ENCODE measurements at places on chromosomes 4 and X.

DNA sequence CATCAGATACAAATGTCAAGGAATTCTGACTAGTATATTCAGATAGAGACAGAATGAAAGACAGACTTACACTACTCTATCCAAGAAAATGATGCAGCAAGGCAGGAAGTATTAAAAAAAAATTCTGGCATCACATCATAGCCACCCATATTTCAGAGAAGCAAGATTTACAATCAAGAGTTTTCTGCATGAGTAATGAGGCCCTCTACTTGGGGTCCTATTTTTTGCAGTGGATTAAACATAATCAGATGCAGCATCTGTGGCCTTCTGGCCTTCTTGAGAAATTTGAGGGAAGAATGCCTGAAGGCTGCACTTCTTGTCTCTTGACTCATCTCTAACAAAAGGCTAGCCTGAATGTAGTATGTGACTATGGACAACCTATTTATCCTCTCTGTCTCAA, 48.2 kb upstream of the SLIT2 start:
- no peak for DNase-seq

DNA sequence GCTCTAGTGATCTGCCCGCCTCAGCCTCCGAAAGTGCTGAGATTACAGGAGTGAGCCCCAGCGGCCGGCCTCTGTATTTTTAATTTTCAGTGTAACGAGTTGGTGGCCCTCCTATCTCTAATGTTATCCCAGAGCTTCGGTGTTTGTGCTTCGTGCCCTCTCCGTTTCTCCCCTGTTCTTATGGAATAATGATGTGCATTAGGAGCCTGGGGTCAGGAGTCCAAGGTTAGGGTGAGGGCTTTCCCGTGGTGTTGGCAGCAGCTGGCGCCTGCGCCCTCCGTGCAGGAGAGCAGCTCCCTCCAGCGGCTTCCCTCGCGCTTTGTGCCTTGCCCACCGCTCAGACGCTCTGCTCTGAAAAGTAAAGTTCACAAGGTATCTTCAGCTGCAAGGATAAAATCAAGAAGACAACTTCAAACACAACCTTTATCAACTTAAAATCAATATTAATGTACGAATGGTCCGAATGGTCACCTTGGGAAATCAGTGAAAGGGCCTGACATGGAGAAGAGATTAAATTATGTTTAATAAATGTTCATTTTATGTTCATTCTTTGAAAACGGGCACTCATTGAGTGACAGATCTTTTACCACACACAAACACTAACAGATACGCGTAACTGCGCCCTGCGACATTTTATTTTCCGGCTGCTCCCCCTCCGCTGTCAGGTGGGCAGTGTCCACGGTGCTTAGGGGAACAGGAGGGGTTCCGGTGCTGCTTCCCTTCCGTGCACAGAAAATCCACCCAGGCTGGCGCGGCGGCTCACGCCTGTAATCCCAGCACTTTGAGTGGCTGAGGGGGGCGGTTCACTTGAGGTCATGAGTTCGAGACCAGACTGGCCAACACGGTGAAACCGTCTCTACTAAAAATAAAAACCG, 62.4 kb downstream of the TRAPPC11 start:
- no peak for DNase-seq

DNA sequence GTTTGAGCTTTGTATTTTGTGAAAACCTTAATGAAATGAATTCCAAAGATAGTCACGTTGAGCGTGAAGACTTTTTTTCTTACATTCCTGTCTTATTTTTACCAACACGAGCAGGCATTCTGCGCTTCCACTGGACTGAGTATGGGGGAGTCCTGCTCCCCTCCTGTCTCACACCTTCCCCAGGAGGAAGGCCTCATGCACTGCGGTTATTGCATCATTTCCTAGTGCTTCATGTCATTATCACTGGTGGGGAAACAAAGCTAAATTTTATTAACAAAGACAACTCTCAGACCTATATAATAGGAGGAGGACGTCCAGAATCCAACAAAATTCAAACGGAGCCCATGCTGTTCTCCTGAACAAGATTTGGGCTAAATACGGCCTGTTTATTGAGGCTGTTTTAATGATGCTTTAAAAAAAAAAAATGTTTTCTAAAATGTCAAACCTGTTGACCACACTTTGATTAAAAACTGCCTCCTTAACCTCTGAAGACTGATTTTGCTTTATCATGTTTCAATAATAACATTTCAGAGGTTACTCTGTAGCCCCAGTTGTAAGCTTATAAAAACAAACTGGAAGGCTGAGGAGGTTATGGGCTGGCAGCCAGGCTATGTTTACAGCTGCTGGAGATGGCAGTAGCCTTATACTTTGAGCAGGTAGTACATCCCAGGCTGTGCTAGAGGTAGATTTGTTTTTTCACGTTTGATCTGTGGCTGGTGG, 118.0 kb downstream of the SOWAHB start:
- DNase-seq, result no peak

DNA sequence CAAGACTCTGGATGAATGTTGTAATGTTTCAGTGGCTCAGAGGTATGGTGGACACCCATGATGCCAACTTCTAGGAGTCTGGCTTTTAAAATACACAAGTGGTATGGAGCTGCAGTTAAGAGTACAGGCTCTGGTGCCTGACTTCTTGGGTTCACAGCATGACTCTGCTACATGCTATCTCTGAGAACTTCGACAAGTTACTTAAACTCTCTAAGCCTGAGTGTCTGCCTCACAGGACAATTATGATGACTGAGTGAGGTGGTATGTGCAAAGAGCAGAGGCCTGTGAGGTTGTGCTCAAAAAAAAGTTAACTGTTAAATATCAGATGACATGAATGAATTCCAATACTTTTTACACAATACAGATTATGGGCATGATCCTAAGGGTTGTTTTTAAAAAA, 90.9 kb upstream of the SRD5A3 start:
- DNase-seq, result no peak

GRCh38 chrX:24946369-24946768, 69.4 kb downstream of the ARX start:
- no peak for DNase-seq

DNA sequence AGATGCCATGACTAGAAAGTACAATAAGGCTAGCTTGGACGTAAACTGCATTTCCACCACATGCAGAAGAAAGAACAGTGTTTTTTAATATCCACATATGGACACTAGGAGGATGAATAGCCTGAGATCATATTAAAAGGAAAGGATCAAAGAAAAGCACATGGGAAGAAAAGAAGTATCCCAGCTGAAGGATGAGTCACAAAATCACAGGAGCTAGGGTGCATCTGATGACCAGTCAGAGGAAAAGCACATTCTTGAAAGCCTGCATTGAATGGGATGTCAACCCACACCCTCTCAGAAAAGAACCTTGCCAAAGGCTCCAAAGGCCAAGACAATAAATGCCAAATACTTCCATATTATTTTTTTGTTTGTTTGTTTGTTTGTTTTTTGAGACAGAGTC, 56.8 kb upstream of the PRDX4 start:
- no peak for DNase-seq

DNA sequence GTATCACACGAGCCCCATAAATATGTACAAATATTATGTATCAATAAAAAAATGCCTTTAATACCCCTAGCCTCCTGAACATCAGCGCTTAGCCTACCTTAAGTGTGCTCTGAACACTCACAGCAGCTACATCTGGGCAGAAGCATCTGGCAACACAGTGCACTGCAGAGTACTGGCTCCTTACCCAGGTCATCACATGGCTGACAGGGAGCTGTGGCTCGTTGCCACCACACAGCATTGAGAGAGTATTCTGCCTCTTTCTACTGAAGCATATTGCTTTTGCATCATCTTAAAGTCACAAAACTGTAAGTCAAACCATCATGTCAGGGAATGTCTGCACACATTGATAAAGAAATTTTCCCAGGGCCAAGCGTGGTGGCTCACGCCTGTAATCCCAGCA, 55.2 kb downstream of the TRIML1 start:
- no peak for DNase-seq

All from NCI-H510A (cell line).